NCI-H1105 treated with DMSO at 0.1 percent for 48 hours (cell line): ENCODE measurements at places on chromosomes 2 and 18.

DNA sequence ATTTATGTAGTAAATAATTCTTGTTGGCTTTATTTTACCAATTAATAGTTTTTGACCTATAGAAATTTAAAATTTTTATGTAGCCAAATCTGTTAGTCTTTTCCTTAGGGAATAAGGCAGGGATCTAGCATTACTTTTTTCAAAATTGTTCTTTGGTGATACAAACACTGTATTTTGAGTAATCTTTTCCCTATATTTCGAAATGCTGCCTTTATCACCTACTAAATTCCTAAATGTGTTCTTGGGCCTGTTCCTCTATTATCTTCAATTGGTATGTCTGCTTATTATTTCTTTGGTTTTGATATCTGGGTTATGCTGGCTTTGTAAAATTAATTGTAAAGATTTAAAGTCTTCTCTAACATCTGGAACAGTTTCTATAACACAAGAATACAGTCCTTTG lies 87.5 kb downstream of the DYSF start:
- no peak for DNase-seq

DNA sequence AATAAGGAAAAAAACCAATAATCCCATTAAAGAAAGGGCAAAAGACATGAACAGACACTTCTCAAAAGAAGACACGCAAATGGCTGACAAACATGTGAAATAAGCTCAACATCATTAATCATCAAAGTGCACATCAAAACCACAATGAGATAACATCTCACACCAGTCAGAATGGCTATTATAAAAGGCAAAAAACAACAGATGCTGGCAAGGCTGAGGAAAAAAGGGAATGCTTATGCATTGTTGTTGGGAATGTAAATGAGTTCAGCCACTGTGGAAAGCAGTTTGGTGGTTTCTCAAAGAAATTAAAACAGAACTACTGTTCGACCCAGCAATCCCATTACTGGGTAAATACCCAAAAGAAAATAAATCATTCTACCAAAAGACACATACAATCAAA lies 285.6 kb downstream of the NR4A2 start:
- DNase-seq, result no peak

DNA sequence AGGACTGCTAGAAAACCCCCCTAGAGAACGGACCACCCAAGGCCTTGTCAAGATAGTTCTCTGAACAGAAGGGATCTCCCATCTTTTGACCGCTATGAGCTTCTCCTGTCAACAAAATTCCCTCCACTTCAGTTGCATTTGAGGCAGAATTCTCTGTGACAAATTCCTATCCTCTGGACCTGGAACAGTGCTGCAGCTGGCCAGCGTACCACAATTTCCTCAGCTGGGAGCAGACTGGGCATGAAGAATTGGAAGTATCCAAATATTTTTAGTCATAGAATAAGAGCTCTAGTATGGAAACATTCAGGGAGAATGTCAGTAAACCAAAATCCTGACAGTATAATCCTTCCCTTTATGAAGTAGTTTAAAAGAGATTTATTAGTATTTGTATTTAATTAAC lies 147.1 kb upstream of the BOD1L2 start:
- no peak for DNase-seq

DNA sequence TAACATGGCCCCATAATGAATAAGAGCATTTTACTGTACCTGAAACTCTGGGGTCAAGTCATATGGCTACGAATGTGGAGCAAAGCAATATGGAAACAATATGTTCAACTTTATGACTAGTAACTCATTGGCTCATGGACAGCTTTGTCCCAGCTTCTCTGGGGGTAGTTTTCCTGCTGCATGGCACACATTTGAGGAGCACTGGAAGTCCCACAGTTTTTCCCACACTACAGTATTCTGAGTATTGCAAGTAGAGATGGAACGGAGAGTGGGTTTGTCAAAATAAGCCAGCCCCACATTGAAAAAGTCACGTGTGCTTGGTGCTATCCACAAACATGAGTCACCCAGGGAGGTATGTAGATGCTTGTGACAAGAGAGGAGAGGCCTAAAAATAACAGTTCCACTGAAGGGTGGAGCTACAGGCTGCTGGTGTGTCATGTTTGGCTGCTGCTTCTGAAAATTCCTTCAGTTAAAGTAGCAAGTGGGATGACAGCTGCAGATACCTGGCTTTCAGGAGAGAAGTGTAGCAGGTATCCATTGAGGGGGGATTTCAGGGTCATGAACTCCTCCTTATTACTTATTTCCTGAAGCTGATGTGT lies 48.2 kb upstream of the CTAGE1 start:
- no peak for DNase-seq

GRCh38 chr18:34707670-34708069 lies 2.4 kb upstream of the DTNA start:
- peak; percentile 92 for DNase-seq

DNA sequence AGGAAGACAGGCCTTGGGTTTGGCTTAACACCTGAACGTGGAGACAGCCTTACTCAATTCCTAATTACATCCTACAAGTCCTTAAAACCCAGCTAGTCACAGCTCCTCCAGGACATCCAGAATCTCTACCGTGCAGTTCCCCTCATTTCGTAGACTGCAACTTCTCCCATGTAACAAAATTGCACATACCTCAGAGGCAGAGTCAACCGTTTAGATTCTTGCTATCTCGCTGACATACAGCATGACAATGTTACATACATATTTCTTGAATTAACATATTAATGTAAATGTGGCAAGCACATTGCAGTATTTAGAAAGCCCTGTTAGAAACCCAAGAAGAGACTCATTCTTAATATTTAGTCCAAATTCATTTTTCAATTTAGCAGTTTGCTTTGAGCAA lies 358.7 kb downstream of the SETBP1 start:
- no peak for DNase-seq

GRCh38 chr18:22241921-22242361 lies 72.6 kb downstream of the GATA6 start:
- no peak for DNase-seq

GRCh38 chr2:211248841-211249240 lies 692.4 kb downstream of the CPS1 start:
- peak; percentile 5 for DNase-seq

GRCh38 chr2:128291844-128292598 lies 26.6 kb downstream of the HS6ST1 start:
- DNase-seq, result no peak

DNA sequence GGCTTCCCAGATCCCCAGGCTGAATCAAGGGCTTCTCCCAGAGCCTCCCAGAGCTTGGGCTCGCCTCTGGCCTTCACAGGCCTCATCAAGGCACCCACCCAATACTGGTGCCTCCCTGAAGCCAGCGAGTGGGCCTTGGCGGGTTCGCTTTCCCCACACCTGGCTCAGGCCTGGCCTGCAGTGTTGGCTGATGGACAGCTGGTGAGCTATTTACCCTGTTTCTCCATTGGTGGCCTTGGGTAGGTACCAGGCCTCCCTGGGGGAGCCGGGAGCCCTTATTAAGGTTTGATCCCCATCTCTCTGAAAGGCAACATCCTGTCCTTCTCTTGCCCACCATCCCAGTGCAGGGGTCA lies 18.2 kb upstream of the DUSP2 start:
- no peak for DNase-seq

DNA sequence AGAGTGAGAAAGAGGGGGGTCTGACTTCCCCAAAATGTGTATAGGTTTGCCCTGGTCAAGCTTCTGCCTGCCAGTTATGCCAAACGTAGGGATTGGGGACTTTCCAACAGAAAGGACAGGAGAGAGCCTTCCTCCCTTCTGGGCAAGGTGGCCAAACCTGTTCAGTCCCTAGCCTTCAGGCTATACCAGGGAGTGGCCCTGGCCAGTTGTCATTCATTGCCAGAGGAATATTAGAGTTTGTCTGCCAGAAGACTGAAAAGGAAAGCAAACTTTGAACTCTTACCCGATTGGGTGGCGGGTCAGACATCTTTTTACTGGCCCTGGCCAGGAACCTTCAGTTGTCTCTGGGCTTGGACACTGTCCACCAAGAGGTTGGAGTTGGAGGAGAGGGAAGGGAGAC lies 22.1 kb downstream of the RAB3GAP1 start:
- DNase-seq, result no peak

DNA sequence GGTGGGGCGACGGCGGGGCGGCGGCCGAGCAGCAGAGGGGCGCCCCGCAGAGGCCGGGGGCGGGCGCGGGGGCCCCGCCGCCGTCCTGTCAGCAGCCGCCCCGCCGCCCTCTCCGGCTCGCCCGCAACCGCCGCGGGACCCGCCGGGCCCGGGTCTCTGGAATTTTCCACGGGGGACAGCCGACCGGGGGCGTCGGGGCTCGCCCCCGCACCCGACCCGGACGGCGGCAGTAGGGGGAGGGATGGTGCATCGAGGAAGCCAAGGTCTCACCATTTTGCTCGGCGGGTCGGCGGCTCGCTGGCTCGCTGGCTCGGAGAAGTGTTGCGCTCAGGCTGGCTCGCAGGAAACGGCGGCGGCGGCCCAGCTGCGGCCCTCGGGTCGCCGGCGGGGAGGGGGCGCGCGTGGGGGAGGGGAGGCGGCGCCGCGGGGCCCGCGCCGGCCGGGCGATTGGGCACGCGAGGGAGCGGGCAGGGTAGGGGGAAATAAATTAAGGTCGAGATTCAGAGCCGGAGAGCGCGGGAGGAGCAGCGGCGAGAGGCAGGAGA lies 405 bp downstream of the PPP3R1 start:
- DNase-seq, result no peak

GRCh38 chr2:215961981-215962380 lies 51.4 kb downstream of the MREG start:
- DNase-seq, result no peak

DNA sequence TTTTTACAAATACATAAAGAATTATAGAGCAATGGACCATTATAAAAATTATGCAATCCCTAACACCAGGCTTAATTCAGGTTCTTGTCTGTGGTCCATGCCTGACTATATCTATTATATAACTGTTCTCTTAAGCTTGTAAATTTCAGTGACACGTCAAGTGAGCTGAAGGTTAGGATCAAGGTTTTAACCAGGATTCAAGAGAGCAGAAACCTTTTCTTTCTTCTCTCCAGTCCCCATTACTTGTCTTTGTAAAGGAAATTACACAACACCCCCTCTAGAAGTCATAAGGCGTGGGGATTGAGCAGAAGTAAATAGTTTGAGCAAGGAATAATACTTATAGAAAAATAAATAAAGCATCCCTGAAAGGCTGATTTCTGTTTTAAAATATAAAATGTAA lies 122.0 kb downstream of the ZNF521 start:
- DNase-seq, result no peak

DNA sequence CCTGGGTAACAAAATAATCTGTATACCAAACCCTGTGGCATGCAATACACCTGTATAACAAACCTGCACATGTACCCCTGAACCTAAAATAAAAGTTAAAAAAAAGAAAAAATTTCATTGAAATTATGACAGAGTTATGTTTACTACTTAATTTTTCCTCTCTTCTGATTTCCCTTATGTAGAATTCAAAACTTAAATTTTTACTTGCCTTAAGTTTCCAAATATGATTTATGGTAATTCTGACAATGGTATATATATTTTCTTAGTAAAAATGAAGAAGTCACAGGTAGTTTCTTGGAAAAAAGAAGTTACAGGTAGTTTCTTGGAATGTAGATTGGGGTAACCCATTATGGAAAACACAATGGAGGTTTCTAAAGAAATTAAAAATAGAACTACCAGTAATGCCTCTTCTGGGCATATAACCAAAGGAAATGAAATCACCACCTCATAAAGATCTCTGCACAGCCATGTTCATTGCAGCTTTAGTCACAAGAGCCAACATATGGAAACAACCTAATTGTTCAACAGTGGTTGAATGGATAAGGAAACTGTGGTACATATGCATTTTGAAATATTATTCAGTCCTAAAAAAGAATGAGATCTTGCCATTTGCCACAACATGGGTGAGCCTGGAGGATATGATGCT lies 164.9 kb downstream of the BABAM2 start:
- DNase-seq, result no peak

DNA sequence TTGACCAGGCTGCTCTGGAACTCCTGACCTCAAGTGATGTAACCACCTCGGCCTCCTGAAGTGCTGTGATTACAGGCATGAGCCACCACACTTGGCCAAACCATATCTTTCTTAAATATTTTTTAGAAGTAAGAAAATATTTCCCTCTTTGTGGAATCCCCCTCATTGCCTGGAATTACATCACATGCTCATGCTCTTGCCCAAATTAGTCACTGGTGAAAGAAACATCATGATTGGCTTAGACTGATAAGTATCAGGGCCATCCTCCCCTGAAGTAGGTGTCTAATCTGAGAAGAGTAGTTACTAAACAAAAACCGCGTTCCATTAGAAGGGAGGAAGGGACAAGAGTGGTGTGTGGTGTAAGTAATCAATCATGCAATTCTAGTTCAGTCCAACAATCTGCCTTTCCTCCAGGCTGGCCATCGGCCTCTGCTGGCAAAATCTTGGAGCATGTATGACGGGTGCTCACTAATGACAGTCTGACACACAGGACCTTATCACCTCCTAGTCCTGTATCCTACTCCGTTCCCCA lies 52.3 kb upstream of the SCG2 start:
- DNase-seq, result no peak

DNA sequence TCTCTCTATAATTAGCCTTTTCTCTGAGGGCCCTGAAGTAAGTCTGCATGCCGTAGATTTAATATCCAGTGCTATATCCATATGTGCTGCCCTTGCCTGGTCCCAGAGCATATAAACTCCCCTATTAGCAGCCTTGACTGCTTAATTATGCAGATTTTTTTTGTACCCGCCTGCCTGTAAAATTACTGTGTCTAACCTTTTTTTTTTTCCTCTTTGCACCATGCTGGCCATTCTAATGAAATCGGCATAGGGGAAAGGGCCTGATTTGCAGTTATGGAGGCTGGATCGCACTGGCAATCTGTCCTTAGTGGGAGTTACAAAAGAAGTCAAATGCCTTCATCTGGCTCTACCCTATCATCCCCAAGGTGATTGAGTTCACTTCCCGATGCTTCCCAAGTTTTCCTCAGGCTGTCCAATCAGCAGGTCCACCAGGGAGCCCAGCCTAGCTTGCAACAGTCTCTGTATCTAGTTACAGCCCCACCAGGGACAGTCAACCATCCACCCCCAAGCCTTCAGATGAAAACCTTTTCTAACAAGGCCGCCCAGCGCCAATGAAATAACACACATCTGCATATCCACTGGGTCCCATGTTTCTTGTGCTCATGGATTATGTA lies 239.0 kb downstream of the ZNF521 start:
- no peak for DNase-seq

DNA sequence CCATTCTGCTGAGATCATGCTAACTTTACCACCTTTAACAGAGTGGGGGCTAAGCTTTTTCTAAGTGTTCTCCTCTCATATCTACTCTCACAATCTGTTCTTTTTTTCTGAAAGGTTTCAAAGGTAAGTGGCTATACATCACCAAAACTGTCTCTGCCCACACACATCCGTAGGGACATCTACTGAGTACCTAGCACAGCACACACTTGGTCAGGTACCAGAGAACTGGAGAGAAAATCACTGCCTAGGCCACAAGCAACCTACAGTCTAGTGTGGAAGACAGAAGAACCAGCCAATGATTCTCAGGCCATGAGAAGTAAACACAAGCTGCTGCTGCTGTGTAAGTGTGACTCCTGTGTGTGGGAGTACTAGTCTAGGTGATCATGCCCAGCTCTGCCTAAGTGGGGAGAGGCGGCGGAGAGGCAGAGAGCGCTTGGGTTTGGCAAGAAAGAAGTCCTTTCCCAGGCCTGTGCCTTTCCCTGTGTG lies 176.1 kb upstream of the ZFP36L2 start:
- no peak for DNase-seq
